Osteoblast (primary cell): ENCODE measurements at places on chromosomes 1 and 21.
A peak's percentile ranks its signal among the peaks of the same experiment; 100 is the strongest.

- DNase-seq, result no peak
These were observed 7.3 kb downstream of the UAP1 start for GRCh38 chr1:162568802-162569201.

DNA sequence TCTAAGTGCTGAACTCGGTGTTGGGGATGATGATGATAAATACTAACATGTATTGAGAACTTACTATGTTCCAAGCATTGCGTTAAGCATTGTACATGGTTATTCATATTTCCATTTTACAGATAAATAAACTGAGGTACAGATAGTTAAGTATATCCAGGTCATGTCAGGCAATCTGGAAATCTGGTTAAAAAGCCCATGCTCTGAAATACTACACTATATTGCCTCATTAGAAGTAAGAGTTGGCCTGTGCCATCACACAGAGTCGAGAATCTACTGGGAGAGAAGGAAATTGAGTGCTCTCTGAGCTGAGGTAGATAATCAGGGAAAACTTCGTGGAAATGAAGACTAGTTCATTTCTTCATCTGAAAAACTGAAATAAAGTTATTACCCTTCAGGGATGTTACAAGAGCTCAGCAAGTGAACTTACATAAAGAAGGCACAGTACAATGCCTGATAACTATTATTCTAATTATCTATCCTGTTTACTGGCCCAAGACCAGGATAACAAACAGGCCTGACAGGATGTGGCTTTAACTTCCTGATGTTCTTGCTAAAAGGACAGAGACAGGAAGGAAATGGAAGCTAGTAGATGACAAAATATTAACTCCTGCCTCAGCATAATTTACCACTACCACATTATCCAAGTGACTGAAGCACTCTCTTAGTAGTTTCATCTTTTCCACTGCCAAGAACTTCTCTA is 85.6 kb downstream of the EPS15 start:
- DNase-seq, result no peak

DNA sequence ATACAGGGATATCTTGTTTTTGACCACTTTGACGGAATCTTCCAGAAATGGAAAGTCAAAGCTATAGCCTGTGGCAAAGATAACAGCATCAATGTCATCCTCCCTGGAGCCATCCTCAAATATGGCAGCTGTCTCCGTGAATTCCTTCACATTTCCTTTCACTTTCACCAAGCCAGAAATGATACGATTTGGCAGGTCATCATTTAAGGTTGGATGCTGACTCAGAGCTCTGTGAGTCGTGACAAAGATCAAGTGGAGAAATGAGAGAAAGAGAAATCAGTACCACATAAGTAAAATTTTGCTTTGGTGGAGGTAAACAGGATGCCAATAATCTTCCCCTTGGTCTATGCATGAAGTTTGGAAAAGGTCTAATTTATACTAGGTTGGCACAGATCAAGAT is 23.9 kb downstream of the FMO5 start:
- DNase-seq, result no peak

- no peak for DNase-seq
These were observed 5.1 kb upstream of the GBP5 start for GRCh38 chr1:89277725-89278124.

- no peak for DNase-seq
These were observed 120.4 kb downstream of the SIPA1L2 start for GRCh38 chr1:232509570-232509969.

DNA sequence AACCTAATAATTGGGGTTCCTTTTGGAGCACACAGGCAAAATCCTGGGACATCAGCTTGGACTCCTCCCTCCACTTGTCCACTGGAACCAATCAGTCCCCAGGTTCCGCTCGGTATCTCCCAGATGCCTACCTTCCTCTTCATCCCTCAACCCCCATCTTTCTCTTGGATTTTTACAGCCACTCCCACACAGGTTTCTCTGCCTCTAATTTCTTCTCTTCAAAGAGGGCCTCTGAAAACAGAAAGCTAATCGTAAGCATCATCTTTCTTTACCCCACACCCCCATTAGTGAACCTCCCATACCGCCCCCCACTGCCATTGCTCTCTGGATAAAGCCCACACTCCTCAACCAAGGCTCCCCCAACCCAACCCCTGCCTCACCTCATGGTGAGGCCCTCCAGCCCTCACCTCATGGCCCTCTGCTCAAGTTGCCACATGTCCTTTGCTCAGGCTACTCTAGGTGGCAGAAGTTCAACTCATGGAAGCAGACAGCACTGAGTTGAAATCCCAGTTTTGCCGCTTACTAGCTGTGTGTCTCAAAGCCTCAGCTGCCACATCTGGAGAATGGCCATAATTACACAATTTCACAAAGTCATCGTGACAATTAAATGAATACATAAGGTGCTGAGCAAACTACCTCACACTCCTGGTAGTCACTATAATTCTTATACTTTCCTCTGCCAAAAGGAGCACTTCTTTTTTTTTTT is 18.1 kb upstream of the WASF2 start:
- peak; percentile 73 for DNase-seq

GRCh38 chr1:77056525-77056924 is 162.7 kb downstream of the PIGK start:
- DNase-seq, result no peak
